ENCODE measurements at places on chromosomes 12 and 14.

GRCh38 chr12:91332302-91332701 is 149.7 kb upstream of the DCN start:
- DNase-seq: no peak

GRCh38 chr14:104843442-104844305 is 21.4 kb upstream of the CEP170B start:
- DNase-seq: no peak

- no peak for DNase-seq
Measured at GRCh38 chr14:90558041-90558982, 161.5 kb downstream of the CALM1 start.

DNA sequence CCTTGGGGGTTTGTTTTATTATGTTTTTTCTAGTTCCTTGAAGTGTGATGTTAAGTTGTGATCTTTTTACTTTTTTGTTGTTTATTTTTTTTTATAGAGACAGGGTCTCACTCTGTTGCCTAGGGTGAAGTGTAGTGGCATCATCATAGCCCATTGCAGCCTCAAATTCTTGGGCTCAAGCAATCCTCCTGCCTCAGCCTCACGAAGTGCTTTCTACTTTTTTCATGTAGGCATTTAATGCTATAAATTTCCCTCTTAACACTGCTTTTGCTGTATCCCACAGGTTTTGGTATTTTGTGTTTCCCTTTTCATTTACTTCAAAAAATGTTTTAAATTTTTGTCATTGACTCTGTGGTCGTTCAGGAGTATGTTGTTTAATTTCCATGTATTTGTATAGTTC is 26.6 kb upstream of the PRPF39 start:
- no peak for DNase-seq

GRCh38 chr14:29536886-29537511 is 390.6 kb downstream of the PRKD1 start:
- DNase-seq: no peak

- no peak for DNase-seq
Measured at GRCh38 chr14:104545942-104546501, 33.5 kb upstream of the C14orf180 start.

DNA sequence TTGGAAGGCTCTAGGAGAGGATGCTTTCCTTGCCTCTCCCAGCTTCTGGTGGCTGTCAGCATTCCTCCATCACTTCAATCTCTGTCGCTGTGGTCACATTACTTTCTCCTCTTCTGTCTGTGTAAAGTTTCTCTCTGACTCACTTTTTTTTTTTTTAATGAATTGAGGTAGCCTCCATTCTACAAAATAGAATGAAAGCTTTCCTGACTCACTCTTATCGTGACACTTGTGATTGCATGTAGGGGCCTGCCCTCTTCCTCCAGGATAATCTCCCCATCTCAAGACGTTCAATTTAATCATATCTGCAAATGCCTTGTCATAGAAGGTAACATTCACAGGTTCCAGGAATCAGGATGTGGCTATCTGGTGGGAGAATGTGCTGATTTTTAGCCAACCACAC is 153.5 kb upstream of the HMGA2 start:
- no peak for DNase-seq

DNA sequence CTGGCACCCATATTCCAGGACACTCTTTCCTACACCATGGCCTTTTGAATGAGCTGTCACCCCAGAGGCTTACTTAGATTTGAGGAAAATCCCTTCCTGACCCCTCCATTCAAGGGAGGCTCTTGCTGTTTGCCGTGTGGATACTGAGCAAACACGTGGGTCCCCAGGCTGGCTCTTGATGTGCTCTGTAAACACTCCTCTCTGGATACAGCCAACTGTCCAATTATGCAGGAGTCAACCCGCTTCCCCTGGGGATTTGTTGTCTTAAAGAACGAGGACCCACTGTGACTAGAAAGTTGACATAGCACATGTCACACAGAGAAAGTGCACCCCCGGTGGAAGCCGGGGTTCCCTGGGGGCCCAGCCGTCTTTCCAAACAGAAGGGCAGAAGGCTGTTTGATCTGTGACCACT is 75.8 kb upstream of the CEP83 start:
- DNase-seq: no peak

GRCh38 chr12:73180734-73181133 is 908.6 kb downstream of the TRHDE start:
- DNase-seq: no peak

DNA sequence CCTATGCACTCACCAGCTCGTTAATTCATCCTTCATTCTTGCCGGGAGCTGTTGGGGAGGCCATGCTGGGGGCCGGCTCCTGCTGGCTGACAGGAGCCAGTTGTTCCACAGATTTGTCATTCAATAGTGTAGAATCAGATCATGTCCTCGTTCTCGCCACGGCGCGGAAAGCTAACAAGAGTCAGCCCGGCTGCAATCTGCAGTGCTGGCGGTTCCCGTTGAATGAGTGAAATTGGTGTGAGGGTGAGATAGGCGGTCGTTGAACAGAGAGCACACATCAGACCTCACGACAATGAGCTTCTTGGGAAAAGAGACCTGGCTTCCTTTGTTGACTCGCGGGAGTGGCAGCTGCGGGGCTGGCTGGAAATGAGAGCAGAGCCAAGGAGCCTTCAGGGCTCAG is 57.5 kb downstream of the KIF26A start:
- no peak for DNase-seq

- DNase-seq: no peak
Measured at GRCh38 chr12:129532707-129533499, 370.9 kb downstream of the TMEM132D start.

DNA sequence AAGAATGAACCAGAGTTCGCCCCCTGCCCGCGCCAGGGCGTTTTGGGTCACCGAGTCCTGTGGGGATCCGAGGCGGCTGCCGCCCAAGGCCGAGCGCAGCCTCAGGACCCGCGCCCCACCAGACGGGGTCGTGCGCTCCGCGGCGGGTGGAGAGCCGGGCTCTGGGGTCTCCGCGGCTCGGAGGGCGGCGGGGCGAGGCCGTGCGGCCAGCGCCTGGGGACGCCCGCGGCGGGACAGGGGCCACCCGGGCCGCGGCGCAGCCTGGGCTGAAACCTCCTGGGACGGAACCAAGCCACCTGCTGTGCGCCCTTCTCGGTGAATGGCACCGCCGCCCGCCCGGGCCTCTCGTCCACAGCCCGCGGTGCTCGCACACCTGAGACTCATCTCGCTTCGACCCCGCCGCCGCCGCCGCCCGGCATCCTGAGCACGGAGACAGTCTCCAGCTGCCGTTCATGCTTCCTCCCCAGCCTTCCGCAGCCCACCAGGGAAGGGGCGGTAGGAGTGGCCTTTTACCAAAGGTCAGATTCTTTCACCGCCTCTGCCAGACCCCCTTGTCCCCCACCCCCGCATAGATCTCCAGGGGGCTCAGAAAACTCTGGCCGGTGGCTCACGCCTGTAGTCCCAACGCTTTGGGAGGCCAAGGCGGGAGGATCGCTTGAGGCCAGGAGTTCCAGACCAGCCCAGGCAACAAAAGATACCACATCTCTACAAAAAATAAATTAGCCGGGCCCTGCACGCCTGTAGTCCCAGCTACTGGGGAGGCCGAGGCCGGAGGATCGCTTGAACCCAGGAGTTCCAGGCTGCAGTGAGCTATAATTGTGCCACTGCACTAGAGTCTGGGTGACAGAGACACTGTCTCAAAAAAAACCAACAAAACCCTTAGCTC is 901 bp downstream of the B3GNT4 start:
- DNase-seq: peak; percentile 56

GRCh38 chr12:39122562-39123204 is 217.3 kb upstream of the CPNE8 start:
- no peak for DNase-seq

GRCh38 chr12:17030338-17030737 is 424.4 kb upstream of the LMO3 start:
- no peak for DNase-seq

DNA sequence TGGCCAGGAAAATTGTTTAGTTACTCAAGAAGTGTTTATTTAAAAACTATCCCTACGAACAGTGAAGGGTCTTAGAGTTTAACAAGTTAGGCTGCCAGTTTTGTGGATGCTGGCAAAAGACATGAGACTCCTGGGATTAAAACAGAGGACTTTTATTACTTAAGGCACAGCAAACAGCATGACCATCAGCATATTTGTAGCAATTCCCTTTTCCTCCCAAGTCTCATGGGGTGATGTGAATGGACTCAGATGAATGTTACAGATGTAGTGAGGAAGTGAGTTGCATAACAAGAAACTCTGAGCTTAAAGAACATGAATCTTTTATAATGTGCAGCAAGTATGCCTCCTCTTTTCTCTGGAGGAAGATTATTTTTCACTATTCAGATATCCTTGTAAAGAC is 695.8 kb downstream of the RPS29 start:
- no peak for DNase-seq

GRCh38 chr12:6818222-6818621 is 3.4 kb upstream of the GPR162 start:
- no peak for DNase-seq

DNA sequence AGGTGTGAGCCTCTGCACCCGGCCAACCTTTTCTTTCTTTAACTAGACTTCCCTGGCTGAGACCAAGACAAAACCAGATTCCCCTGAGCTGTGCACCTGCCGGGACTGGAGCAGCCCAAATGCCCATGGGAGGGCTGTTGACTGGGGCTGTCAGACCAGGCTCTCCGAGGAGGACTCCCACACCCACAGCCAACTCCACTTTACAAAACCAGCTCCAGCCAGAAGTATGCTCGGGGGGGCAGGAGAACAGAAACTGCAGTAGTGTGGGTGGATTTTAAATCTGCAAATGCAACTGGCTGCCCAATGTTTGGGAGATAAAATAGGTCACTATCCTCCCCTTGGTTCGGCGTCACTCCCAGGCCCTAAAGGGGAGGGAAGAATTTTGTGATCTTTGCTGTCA is 78.5 kb downstream of the VCPKMT start:
- DNase-seq: no peak

DNA sequence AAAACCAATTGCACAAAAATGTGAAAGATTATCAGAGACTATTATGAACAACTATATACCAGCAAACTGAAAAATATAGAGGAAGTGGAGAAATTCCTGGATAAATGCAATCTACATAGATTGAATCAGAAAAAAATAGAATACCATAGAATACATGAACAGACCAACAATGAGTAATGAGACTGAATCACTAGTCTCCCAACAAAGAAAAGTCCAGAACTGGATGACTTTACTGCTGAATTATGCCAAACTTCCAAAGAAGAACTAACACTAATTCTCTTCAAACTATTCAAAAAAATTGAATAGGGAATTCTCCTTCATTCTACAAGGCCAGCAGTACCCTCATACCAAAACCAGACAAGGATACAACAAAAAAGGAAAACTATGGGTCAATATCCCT is 60.6 kb downstream of the GUCY2C start:
- no peak for DNase-seq

GRCh38 chr14:28398506-28398905 is 368.1 kb upstream of the FOXG1 start:
- no peak for DNase-seq

DNA sequence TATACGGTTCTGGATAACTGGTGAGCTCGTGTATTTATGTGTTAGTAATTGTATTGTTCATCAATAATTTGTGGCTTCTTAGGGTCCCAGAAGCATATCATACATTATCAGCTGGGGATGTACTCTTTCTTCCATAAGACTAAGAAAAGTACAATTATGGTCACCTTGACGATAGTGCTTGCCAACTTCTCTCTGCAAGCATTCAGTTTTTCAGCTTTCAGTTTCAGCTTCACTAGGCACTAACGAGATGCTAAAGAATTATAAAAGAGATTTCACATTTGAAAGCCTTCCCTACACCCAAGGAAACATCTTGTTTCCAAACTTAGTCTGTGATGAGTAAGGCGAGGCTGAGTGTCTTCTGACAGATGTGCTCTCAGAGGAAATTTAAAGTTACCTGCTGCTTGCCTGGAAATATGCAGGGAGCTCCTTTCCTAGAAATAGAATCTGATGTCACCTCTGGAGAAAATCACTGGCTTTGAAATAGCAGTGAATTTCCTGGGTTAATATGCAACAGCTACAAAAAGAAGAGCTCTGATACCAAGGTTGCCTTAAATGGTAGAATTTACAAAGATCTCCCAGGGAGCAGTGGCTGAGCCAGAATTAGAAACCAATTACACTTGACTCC is 1419.9 kb upstream of the TMEM132C start:
- DNase-seq: no peak

DNA sequence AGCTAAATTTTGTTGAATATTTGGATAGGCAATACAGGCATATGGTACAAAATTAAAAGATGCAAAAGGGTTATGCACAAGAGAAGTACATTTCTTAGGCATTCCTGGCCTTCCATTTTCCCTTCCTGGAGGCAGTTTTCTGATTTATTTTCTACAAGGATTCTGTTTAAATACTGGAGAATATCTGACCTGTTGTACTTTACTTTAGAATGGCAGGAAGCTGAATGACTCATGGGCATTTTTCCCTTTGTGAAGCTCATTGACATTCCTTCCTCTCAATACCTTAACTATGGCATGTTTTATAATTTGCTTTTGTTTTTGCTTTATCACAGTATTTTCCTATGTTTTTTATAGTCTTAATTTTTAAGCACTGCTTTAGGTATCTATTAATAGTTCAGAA is 62.7 kb downstream of the RCOR1 start:
- DNase-seq: no peak

GRCh38 chr12:120720234-120720986 is 5.2 kb upstream of the ACADS start:
- DNase-seq: no peak

DNA sequence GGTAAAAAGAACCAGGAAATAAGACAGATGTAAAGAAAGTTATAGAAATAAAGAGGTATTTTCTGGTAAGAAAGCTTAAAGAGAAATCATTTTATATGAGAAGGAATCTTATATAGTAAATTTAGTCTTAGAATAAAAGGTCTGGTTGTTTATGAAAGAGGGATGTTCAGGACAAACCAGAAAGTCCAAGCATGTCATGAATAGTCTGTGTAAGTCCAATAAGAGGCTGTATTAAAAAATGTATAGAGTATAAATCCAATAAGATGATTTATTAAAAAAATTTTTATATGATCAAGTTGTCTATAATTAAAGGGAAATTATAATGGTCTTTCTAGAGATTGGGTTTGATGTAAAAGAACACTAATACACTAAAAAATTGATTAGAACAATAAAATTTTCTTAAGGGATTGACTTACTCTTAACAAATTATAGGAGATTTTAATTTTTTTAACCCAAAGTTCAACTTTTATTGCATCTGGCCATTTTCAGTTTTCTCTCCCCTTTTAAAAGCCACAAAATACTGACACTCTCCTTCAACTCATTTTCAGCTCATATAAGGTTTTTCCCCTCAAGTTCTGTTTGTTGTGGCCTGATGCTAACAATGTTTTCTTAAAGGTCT is 35.1 kb downstream of the ST8SIA1 start:
- no peak for DNase-seq

- DNase-seq: no peak
Measured at GRCh38 chr14:34179727-34180126, 228.9 kb upstream of the EGLN3 start.

DNA sequence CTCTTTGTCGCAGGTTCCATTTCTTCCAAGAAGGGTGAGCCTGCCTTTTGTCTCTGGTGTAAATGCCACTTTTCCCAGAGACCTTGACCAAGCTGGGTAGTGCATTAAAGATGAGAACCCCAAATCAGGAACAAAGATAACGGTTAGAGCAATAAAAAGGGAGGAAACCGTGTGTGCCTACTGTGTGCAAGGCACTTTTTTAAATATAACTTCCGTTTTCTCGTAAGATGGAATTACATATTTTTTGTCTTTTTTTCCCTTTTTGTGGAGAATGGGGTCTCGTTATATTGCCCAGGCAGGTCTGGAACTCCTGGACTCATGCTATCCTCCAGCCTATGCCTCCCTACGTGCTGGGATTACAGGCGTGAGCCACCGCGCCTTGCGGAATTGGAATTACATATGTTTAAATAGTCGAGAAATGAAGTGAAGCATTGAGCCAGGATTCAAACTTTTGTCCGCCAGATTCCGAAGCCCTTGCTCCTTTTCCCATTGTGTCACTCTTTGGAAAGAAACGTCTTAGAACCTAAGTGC is 506 bp upstream of the NABP2 start:
- DNase-seq: no peak

Data from CD4-positive, alpha-beta T cell (primary cell).